ENCODE measurements at places on chromosomes 6 and 20. TPM values are rescaled to one million over a fixed set of nuclear protein-coding genes. Genes with fewer than 3 reads are reported as not detected.

Gene LY6G5C
- polyA plus RNA-seq: 1.9 TPM

Gene LZTS3
- polyA plus RNA-seq: 8.0 TPM

Gene RHAG
- 0.04 TPM for polyA plus RNA-seq

Gene SGK2
- 0.16 TPM for polyA plus RNA-seq

Gene WFDC2
- not detected for polyA plus RNA-seq

Gene PRSS16
- polyA plus RNA-seq: not detected

Gene RAET1L
- 0.06 TPM for polyA plus RNA-seq

Gene FOXA2
- polyA plus RNA-seq: 0.26 TPM

Gene BPIFB1
- polyA plus RNA-seq: not detected

Gene MLIP
- polyA plus RNA-seq: 119 TPM

Gene BANF2
- not detected for polyA plus RNA-seq

Gene FAM83D
- polyA plus RNA-seq: 0.32 TPM

Gene HLA-DPB1
- polyA plus RNA-seq: 11.0 TPM

Gene HLA-DOA
- polyA plus RNA-seq: 0.77 TPM

DNA sequence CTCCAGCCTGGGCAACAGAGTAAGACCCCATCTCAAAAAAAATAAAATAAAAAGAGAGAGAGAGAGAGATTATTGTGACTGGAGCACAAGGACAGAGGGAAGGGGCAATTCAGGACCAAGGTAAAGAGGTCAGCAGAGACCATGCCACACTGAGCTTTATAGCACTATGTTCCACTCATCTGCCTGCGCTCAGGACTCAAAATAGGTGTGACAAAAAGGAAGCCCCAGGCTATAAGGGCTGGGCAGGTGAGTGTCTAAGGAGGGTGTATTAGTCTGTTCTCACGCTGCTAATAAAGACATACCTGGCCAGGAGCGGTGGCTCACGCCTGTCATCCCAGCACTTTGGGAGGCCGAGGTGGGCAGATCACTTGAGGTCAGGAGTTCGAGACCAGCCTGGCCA lies 23.1 kb upstream of the SRSF6 start:
- DNase-seq: no peak

DNA sequence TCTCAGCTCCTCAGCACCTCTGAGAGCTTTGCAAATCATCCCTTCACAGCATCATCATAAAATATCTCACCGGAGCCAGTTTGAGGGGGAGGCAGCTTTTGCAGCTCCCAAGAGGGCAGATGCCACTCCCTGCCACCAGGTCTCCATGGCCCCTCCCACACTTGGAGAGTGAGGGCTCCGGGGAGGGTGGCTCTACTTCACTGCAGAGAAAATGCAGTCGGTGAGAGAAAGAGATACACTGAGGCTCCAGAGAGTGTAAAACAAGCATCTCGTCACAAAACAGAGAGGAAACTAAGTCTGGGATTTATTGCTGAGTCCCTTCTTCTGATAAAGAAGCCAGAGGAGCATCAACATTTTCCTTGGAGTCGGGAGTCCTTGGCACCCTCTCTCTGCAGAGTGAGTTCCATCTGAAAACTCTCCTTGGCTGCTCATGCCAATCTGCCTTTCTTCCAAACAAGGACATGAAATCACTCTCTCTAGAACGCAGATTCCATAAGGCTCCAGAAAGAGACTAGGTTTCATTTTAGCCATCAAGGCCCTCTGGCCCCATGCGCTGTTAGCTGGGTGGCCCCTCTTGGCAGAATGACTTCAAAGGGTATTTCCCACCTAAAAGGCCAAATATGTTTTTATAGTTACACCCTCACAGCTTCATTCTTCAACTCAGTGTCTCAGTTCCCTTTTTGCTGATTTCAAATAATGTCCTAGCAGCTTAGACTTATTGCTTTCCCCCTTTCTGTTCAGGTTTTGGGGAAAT lies 70.6 kb upstream of the F13A1 start:
- DNase-seq: no peak

- no peak for DNase-seq
Measured at GRCh38 chr6:40755046-40755681, 168.0 kb upstream of the LRFN2 start.

DNA sequence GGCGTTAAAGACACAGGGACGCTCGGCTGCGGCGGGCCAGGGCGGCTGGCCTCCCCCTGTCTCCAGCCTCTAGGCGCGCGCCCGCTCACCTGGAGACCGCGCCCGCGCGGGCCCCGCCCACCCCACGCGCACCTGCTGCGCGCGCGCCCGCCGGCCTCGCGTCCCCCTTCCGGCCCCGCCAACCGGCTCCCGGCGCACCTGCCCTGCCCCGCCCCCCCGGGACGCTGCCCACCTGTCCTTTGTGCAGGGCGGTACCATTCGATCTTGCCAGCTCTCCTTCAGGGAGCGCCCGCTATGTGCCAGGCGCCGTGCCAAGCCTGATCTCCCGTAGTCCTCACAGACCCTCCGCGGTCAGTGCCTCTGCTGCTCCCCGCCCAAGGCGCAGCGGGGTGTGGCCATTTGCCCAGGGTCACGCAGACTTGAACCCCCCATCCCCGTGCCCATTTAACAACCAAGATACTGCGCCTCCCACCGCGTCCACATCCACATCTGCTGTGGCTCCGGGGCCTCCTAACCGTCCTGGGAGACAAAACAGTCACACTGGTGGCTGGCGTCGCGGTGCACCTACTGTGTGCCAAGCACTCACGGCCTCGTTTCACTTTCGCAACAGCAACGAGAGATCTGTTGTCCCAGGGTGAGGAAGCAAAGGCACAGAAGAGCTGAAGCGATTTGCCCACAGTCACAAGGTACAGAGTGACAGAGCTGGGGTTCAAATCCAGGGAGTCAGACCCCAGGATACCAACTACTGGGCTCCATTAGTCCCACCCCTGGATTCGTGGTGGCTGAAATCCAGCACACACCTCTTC lies 48.1 kb downstream of the NOL4L start:
- peak; percentile 68 for DNase-seq

DNA sequence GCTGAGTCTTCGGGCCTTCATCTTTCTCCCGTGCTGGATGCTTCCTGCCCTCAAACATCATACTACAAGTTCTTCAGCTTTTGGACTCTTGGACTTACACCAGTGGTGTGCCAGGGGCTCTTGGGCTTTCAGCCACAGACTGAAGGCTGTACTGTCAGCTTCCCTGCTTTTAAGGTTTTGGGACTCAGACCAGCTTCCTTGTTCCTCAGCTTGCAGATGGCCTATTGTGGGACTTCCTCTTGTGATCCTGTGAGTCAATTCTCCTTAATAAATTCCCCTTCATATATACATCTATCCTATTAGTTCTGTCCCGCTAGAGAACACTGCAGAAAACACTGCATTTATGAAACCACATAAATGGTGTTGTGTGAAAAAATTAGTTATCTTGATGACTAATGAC lies 13.9 kb upstream of the BCLAF1 start:
- DNase-seq: no peak

- no peak for DNase-seq
Measured at GRCh38 chr20:9144643-9145042, 75.8 kb downstream of the PLCB4 start.

DNA sequence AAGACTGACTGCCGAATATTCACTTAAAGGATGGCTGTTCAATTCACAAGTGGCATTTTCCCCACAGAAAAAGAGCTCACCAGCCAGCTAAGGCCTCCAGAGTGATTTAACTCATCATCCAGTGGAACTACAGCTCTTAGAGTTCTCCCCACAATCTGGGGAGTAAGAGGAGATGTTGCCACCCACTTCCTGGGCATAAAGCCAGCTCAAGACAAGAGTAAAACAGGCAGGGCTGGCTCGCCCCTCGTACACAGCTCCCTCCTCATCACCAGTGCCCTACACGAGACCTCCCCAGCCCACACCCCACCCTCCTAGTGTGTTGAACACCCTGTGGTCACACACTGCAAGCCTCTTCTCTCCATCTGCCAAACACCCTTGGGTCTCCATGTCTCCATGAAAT lies 47.2 kb upstream of the IPCEF1 start:
- no peak for DNase-seq

DNA sequence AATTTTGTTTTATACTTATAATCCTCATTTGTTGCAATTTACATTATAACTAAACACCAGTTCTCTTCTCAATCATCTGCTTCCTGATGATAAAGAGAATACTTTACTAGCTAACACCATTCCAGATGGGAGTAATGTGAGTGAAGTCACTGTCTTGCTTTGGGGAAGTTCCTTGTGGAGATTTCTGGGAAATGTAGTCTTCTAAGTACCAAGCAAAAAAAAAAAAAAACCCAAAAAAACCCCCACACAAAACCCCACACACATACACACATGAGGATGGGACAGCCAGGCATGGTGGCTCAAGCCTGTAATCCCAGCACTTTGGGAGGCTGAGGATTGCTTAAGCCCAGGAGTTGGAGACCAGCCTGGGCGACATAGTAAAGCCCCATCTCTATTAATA lies 2.2 kb upstream of the SNPH start:
- DNase-seq: no peak

GRCh38 chr6:30044630-30045029 lies 16.4 kb upstream of the POLR1H start:
- no peak for DNase-seq

GRCh38 chr6:154202339-154202738 lies 154.3 kb downstream of the IPCEF1 start:
- DNase-seq: no peak

- DNase-seq: no peak
Measured at GRCh38 chr6:42370323-42370985, 81.3 kb downstream of the TRERF1 start.

- DNase-seq: no peak
Measured at GRCh38 chr6:43196337-43196736, 14.3 kb downstream of the CUL9 start.

DNA sequence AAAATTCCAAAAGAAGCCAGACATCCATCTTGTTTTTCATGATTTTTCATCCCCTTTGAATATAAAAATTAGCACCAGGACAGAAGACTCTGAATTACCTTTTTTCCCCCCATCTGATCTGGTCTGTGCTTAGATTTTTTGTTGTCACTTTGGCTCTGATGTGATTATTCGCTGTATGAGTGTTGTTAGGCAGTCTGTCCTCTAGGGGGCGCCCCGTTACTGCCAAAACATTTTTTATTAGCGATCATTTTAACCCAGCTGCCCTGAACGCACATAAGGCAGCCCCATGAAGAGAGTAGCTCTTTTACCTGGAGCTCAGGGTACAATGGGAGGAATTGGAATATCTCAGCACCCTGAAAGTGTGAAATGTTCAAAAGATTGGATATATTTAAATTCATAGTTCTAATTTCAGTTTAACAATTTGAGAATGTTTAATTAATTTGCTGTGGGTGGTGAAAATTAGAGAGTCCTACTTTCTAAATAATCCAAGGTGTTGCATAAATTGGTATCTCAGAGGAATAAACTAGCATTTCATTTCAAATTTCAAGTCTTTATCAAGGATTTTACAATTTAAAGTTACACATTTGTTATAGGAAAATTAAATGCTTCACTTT lies 60.8 kb downstream of the PRPH2 start:
- peak; percentile 87 for DNase-seq

DNA sequence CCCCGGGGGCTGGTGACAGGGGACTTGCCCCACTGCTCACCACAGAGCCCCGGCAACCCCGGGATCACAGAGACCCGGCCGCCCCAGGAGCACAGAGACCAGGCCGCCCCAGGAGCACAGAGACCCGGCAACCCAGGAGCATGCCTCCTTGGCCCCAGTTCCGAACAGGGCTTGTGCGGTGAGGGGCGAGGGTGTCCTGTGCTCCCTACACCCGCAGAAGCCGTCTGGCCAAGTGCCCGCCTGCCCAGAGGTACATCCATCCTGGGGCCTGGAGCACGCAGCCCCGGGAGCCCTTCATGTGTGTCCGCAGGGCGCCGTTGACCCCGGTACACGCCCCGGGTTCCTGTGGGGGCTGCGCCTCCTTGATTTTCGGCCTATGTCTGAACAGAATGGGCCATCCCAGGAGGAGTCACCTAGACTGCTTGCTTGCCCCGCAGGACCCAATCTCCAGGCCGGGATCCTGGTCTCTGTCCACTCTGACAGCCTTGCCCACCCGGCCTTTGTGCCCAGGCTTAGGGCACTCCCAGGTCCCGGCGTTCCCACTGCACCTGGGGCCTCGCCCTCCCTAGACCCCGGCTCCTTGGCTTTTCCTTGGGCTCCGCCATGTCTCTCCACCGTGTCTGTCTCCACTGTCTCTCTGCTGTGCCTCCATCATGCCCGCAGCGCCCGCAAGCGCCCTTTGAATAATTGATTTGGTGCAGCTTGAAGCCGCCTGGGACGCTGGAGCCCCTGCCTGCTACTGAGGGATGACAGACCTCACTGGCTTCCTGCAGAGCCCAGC lies 219.8 kb downstream of the ERMARD start:
- DNase-seq: no peak

GRCh38 chr6:133774356-133774755 lies 114.6 kb upstream of the TCF21 start:
- DNase-seq: no peak
